ENCODE measurements at places on chromosomes 16 and 17. TPM values are rescaled to one million over a fixed set of nuclear protein-coding genes. Genes with fewer than 3 reads are reported as not detected.

Gene MYADML2
- total RNA-seq = not detected

Gene CES1
- not detected for total RNA-seq

Gene ABCA8
- total RNA-seq = not detected

- peaks cover 26% of the 10 kb centered on the region for H3K27me3 ChIP-seq
- H3K4me3 ChIP-seq = no peak overlapping the region
- H3K27ac ChIP-seq = no peak overlapping the region
- no peaks in the 10 kb centered on the region for H3K4me1 ChIP-seq
- H3K36me3 ChIP-seq = no peaks in the 10 kb centered on the region
- no peak for DNase-seq
These were observed 84.6 kb downstream of the GSG1L start for GRCh38 chr16:27978876-27979275.

Gene LDHD
- total RNA-seq = 0.43 TPM

DNA sequence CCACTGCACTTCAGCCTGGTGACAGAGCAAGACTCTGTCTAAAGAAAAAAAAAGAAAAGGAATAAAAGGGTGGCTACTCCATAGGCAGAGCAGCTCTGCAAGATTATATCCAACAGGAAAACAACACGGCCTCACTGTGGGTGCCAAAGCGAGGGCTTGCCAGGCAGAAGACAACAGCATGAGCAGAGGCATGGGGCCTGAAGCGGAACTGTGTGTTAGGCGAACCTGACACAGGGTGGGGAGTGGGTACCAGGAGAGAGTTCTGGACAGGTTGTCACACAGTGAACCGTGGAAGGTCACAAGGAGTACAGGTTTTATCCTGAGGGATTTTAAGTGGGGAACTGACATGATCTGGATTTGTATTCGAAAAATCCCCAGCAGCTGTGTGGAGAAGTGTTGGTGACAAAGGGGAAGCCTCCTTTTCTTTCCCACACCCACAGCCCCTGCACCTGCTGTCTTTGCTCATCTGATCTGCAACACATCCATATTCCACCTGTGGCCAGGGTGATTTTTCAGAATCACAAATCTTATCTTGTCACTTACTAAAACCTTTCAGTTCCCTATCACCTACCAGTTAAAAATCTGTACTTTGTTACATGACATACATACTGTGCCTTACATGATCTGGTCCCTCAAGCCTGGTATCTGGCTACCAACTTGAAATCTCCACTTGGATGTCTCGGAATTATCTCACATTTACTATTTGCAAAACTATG lies 23.2 kb upstream of the ARHGAP17 start:
- H3K27me3 ChIP-seq = no peaks in the 10 kb centered on the region
- DNase-seq = no peak
- peaks cover 20% of the 10 kb centered on the region for H3K4me1 ChIP-seq
- no peak overlapping the region for H3K27ac ChIP-seq

Gene CFAP119
- 4.7 TPM for total RNA-seq

GRCh38 chr16:71792176-71792575 lies 16.5 kb downstream of the AP1G1 start:
- DNase-seq = no peak
- H3K27me3 ChIP-seq = no peaks in the 10 kb centered on the region
- H3K36me3 ChIP-seq = peaks cover 13% of the 10 kb centered on the region
- H3K27ac ChIP-seq = no peak overlapping the region
- no peak overlapping the region for H3K4me3 ChIP-seq
- H3K4me1 ChIP-seq = peaks cover 78% of the 10 kb centered on the region

Gene CLDN9
- total RNA-seq = 0.14 TPM

GRCh38 chr17:62791767-62792446 lies 16.2 kb downstream of the MARCHF10 start:
- H3K36me3 ChIP-seq = no peaks in the 10 kb centered on the region
- no peak overlapping the region for H3K4me3 ChIP-seq
- H3K27me3 ChIP-seq = peaks cover 25% of the 10 kb centered on the region
- H3K4me1 ChIP-seq = peaks cover 10% of the 10 kb centered on the region
- no peak for DNase-seq
- H3K27ac ChIP-seq = no peak overlapping the region

Gene MPV17L
- 0.17 TPM for total RNA-seq

GRCh38 chr17:28344011-28344410 lies 8.4 kb downstream of the TNFAIP1 start:
- H3K36me3 ChIP-seq = no peaks in the 10 kb centered on the region
- no peak for DNase-seq
- H3K27ac ChIP-seq = no peak overlapping the region
- H3K4me3 ChIP-seq = no peak overlapping the region
- H3K4me1 ChIP-seq = peaks cover 4% of the 10 kb centered on the region

- no peak for DNase-seq
- H3K4me3 ChIP-seq = no peak overlapping the region
- H3K36me3 ChIP-seq = no peaks in the 10 kb centered on the region
- no peak overlapping the region for H3K27ac ChIP-seq
- no peaks in the 10 kb centered on the region for H3K4me1 ChIP-seq
These were observed 9.4 kb upstream of the CPSF4L start for GRCh38 chr17:73271072-73271471.

DNA sequence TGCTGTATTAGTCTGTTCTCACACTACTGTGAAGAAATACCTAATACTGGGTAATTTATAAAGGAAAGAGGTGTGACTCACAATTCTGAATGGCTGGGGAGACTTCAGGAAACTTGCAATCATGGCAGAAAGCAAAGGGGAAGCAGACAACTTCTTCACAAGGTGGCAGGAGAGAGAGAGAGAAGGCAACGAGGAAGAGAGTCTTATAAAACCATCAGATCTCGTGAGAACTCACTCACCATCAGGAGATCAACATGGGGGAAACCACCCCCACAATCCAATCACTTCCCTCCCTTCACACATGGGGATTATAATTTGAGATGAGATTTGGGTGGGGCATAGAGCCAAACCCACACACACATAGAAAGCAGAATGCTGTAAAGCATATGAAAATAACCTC lies 896.2 kb downstream of the CDH11 start:
- no peak overlapping the region for H3K27ac ChIP-seq
- no peak overlapping the region for H3K4me3 ChIP-seq
- H3K36me3 ChIP-seq = no peaks in the 10 kb centered on the region

GRCh38 chr16:69939821-69940585 lies 11.1 kb upstream of the CLEC18A start:
- H3K36me3 ChIP-seq = peaks cover 5% of the 10 kb centered on the region
- H3K4me1 ChIP-seq = no peaks in the 10 kb centered on the region
- no peak overlapping the region for H3K4me3 ChIP-seq
- DNase-seq = no peak

GRCh38 chr16:57371494-57372371 lies 557 bp upstream of the CX3CL1 start:
- no peak overlapping the region for H3K4me3 ChIP-seq
- DNase-seq = no peak
- H3K36me3 ChIP-seq = no peaks in the 10 kb centered on the region

Gene BAHCC1
- total RNA-seq = 0.14 TPM

- no peak overlapping the region for H3K4me3 ChIP-seq
- no peak overlapping the region for H3K27ac ChIP-seq
- no peaks in the 10 kb centered on the region for H3K4me1 ChIP-seq
- DNase-seq = peak; percentile 71
- H3K27me3 ChIP-seq = peaks cover 67% of the 10 kb centered on the region
These were observed 254.4 kb downstream of the C16orf95 start for GRCh38 chr16:87062569-87063442.

DNA sequence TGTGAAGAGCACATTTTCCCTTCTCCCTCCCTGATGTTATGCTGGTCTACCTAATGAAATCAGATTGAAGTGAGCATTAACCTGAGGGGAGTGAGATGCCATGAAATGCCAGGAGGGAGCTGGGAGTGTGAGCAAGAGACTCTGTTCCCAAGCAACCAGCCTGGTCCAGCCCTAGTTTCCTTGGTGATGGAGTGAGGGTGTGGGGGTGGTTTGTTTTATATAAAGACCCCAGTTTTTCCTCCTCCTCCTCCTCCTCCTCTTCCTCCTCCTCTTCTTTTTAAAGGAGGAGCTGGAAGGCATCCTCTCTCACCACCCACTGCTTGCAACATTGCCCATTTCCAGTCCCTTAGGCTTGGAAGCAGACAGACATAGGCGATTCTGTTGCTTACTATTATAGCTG lies 97.1 kb downstream of the DNAH3 start:
- no peaks in the 10 kb centered on the region for H3K4me1 ChIP-seq
- no peak overlapping the region for H3K4me3 ChIP-seq
- H3K36me3 ChIP-seq = no peaks in the 10 kb centered on the region
- peaks cover 28% of the 10 kb centered on the region for H3K27me3 ChIP-seq
- no peak overlapping the region for H3K27ac ChIP-seq

GRCh38 chr16:29204806-29205135 lies 201.7 kb downstream of the NPIPB11 start:
- H3K4me3 ChIP-seq = no peak overlapping the region
- peaks cover 12% of the 10 kb centered on the region for H3K36me3 ChIP-seq
- DNase-seq = no peak
- no peak overlapping the region for H3K27ac ChIP-seq
- no peaks in the 10 kb centered on the region for H3K4me1 ChIP-seq

GRCh38 chr17:46818316-46818928 lies at the start of gene WNT3:
TSS of gene WNT3 (minus strand) at chr17:46818692. CDS start at chr17:46818597, 95 bp downstream.
- no peak within 1 kb of the TSS for H3K27ac ChIP-seq
- peaks cover 29% of the 10 kb centered on the region for H3K4me1 ChIP-seq
- H3K27me3 ChIP-seq = peaks cover 59% of the 10 kb centered on the region
- peak; percentile 77 for DNase-seq

Gene CCL8
- total RNA-seq = not detected

Gene EPN3
- not detected for total RNA-seq

GRCh38 chr17:29010129-29010528 lies 4.3 kb upstream of the SEZ6 start:
- H3K27ac ChIP-seq = no peak overlapping the region
- H3K4me3 ChIP-seq = no peak overlapping the region
- H3K4me1 ChIP-seq = peaks cover 11% of the 10 kb centered on the region

Data from activated T-cell treated with anti-CD3 and anti-CD28 coated beads, Interleukin-2, amount 50 U/mL, for 72 hours (primary cell).